ENCODE measurements at places on chromosomes 7 and 10. TPM values are rescaled to one million over a fixed set of nuclear protein-coding genes. Genes with fewer than 3 reads are reported as not detected.

Gene NPY4R
- total RNA-seq = not detected

Gene LRRTM3
- total RNA-seq = not detected

Gene MRPS33
- total RNA-seq = 13.0 TPM

Gene NANOS1
- 1.5 TPM for total RNA-seq

Gene PRPS1L1
- total RNA-seq = not detected

Gene PPP1R3A
- total RNA-seq = not detected

Gene CADPS2
- total RNA-seq = 15.3 TPM

Gene TIMM23B
- 25.5 TPM for total RNA-seq

Gene POM121C
- total RNA-seq = 15.6 TPM

Gene CYREN
- total RNA-seq = 48.7 TPM

Gene PDE6C
- total RNA-seq = not detected

Gene MYH16
- total RNA-seq = not detected

Gene CDHR1
- under 0.01 TPM for total RNA-seq

Gene GNGT1
- not detected for total RNA-seq

Gene ICA1
- total RNA-seq = 0.12 TPM

Gene SPAG6
- not detected for total RNA-seq

Gene MTPN
- total RNA-seq = 124 TPM

Gene DEPP1
- total RNA-seq = 35.7 TPM

Gene CHAT
- total RNA-seq = not detected

Gene TRPV5
- not detected for total RNA-seq

Gene HTR7
- total RNA-seq = 2.7 TPM

Gene UCN3
- not detected for total RNA-seq

Gene PALD1
- 0.16 TPM for total RNA-seq

Gene RSPH10B2
- under 0.01 TPM for total RNA-seq

Gene BICC1
- total RNA-seq = 189 TPM

Gene ADCY1
- total RNA-seq = 0.81 TPM

Gene CDNF
- total RNA-seq = 0.24 TPM

Gene PRF1
- total RNA-seq = not detected

Data from hair follicle dermal papilla cell (primary cell).